Ureter (tissue), 1 donor: ENCODE measurements at places on chromosomes 11 and 22. TPM values are rescaled to one million over a fixed set of nuclear protein-coding genes. Genes with fewer than 3 reads are reported as not detected.

Gene INS
- total RNA-seq = not detected

Gene TPBGL
- 0.26 TPM for total RNA-seq

Gene VSIG2
- total RNA-seq = 215 TPM

Gene SEZ6L
- total RNA-seq = 0.18 TPM

Gene MS4A8
- not detected for total RNA-seq

Gene PLA2G6
- 56.4 TPM for total RNA-seq

Gene FAM83F
- 33.0 TPM for total RNA-seq

Gene GRAP2
- total RNA-seq = 7.9 TPM

Gene NPAS4
- total RNA-seq = 1.2 TPM

Gene TUBA8
- 2.6 TPM for total RNA-seq

Gene ART1
- total RNA-seq = not detected

Gene CCND1
- 203 TPM for total RNA-seq

Gene SLC22A12
- total RNA-seq = not detected

Gene USH1C
- total RNA-seq = 14.3 TPM

Gene ANO9
- 17.9 TPM for total RNA-seq

Gene OR51I2
- total RNA-seq = not detected

Gene CPT1B
- total RNA-seq = 62.3 TPM

Gene KRTAP5-7
- 5.8 TPM for total RNA-seq

Gene PHETA2
- 7.8 TPM for total RNA-seq

Gene DDX25
- total RNA-seq = not detected

Gene MYO7A
- 5.8 TPM for total RNA-seq

Gene RANBP1
- 106 TPM for total RNA-seq

Gene APOA4
- not detected for total RNA-seq

Gene C11orf86
- total RNA-seq = not detected

Gene LRRC74B
- not detected for total RNA-seq
